CD4-positive, alpha-beta T cell (primary cell): ENCODE measurements at places on chromosomes 11 and 22. TPM values are rescaled to one million over a fixed set of nuclear protein-coding genes. Genes with fewer than 3 reads are reported as not detected.

- H3K27ac ChIP-seq = no peak overlapping the region
- H3K4me1 ChIP-seq = no peaks in the 10 kb centered on the region
- H3K27me3 ChIP-seq = no peaks in the 10 kb centered on the region
- no peak for DNase-seq
- H3K4me3 ChIP-seq = no peak overlapping the region
- peaks cover 92% of the 10 kb centered on the region for H3K36me3 ChIP-seq
Observed at GRCh38 chr11:34135439-34135838, 30.0 kb downstream of the NAT10 start.

Gene ADAMTS15
- total RNA-seq = 0.08 TPM

- H3K27me3 ChIP-seq = no peaks in the 10 kb centered on the region
- H3K36me3 ChIP-seq = peaks cover 92% of the 10 kb centered on the region
- no peak overlapping the region for H3K27ac ChIP-seq
- DNase-seq = no peak
Observed at GRCh38 chr11:121572571-121573059, 119.8 kb upstream of the SORL1-AS1 start.

Gene PDXP
- total RNA-seq = 1.5 TPM

- peaks cover 3% of the 10 kb centered on the region for H3K27me3 ChIP-seq
- H3K4me3 ChIP-seq = no peak overlapping the region
- H3K27ac ChIP-seq = no peak overlapping the region
- no peaks in the 10 kb centered on the region for H3K4me1 ChIP-seq
- no peaks in the 10 kb centered on the region for H3K36me3 ChIP-seq
- DNase-seq = no peak
Observed at GRCh38 chr11:73197348-73197747, 20.7 kb upstream of the P2RY2 start.

Gene OR51B6
- not detected for total RNA-seq

DNA sequence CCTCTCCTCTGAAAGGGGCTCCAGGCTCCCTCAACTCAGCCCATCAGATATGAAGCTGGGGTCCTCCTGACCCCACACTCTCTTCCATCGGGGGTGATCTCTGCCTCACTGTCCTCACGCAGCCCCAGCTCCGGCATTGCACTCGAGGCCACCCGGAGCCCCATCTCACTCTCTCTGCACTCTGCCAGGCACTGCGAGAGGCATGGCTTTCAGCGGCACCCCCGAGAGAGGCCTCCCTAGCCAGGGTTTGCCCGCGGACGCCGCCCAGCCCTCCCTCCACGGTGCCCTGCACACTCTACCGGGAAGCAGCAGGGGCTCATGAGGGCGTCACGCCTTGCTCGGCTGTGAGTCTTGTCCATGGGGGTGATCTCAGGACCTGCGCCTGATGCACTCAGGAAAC, 436.2 kb downstream of the BRD1 start:
- H3K27ac ChIP-seq = no peak overlapping the region
- H3K4me3 ChIP-seq = no peak overlapping the region

Gene OR51E2
- not detected for total RNA-seq

GRCh38 chr22:26172389-26172990, 3.2 kb downstream of the SEZ6L start:
- no peaks in the 10 kb centered on the region for H3K36me3 ChIP-seq
- peaks cover 43% of the 10 kb centered on the region for H3K27me3 ChIP-seq
- H3K4me1 ChIP-seq = peaks cover 4% of the 10 kb centered on the region
- no peak overlapping the region for H3K4me3 ChIP-seq
- H3K27ac ChIP-seq = no peak overlapping the region
- no peak for DNase-seq

- H3K4me1 ChIP-seq = no peaks in the 10 kb centered on the region
- H3K27ac ChIP-seq = no peak overlapping the region
- DNase-seq = no peak
Observed at GRCh38 chr11:134498326-134499139, 86.5 kb upstream of the B3GAT1 start.

- H3K27ac ChIP-seq = no peak overlapping the region
- peaks cover 80% of the 10 kb centered on the region for H3K27me3 ChIP-seq
- H3K36me3 ChIP-seq = no peaks in the 10 kb centered on the region
Observed at GRCh38 chr11:124863137-124863825, 2.0 kb upstream of the ROBO3 start.

Gene AP2A2
- total RNA-seq = 46.6 TPM

DNA sequence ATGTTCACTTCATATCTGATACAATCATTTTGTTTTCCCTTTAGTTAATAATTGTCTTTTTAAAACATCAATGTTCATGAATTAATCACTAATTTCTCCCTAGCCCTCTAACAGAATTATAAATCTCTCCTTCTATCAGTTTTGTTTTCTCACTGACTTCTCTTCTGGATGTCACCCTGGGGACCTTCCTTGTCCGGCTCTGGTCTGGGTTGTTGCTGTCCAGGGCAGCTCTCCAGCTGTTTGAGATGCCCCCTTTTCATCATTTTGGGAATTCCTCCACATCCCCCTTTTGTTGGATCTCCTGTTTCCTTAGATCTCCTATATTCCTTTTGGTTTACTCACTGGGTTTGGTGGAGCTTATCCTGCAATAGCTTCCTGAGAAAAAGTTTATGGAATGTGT, 35.6 kb upstream of the PSMA1 start:
- H3K36me3 ChIP-seq = no peaks in the 10 kb centered on the region
- H3K27ac ChIP-seq = peak overlapping the region; percentile 35
- H3K4me1 ChIP-seq = peaks cover 3% of the 10 kb centered on the region
- no peak for DNase-seq

Gene RASD2
- 1.4 TPM for total RNA-seq

GRCh38 chr11:121777056-121777455, 324.3 kb upstream of the SORL1-AS1 start:
- H3K27ac ChIP-seq = no peak overlapping the region
- no peaks in the 10 kb centered on the region for H3K4me1 ChIP-seq
- H3K4me3 ChIP-seq = no peak overlapping the region
- H3K27me3 ChIP-seq = no peaks in the 10 kb centered on the region

Gene TAGLN
- total RNA-seq = 8.4 TPM

- H3K4me3 ChIP-seq = no peak overlapping the region
- no peak for DNase-seq
- no peaks in the 10 kb centered on the region for H3K4me1 ChIP-seq
- H3K36me3 ChIP-seq = no peaks in the 10 kb centered on the region
Observed at GRCh38 chr11:70448983-70449567, 50.7 kb downstream of the CTTN start.

Gene OR5B21
- not detected for total RNA-seq

Gene LRRN4CL
- total RNA-seq = not detected

GRCh38 chr11:16434036-16434435, 77.7 kb upstream of the SOX6 start:
- no peaks in the 10 kb centered on the region for H3K36me3 ChIP-seq
- no peak for DNase-seq
- no peaks in the 10 kb centered on the region for H3K4me1 ChIP-seq
- no peak overlapping the region for H3K27ac ChIP-seq
- H3K4me3 ChIP-seq = no peak overlapping the region
- no peaks in the 10 kb centered on the region for H3K27me3 ChIP-seq

- no peak overlapping the region for H3K27ac ChIP-seq
- H3K4me1 ChIP-seq = no peaks in the 10 kb centered on the region
- H3K36me3 ChIP-seq = peaks cover 9% of the 10 kb centered on the region
- DNase-seq = no peak
- H3K4me3 ChIP-seq = no peak overlapping the region
- H3K27me3 ChIP-seq = no peaks in the 10 kb centered on the region
Observed at GRCh38 chr11:2662024-2662312, 37.8 kb downstream of the KCNQ1OT1 start.

DNA sequence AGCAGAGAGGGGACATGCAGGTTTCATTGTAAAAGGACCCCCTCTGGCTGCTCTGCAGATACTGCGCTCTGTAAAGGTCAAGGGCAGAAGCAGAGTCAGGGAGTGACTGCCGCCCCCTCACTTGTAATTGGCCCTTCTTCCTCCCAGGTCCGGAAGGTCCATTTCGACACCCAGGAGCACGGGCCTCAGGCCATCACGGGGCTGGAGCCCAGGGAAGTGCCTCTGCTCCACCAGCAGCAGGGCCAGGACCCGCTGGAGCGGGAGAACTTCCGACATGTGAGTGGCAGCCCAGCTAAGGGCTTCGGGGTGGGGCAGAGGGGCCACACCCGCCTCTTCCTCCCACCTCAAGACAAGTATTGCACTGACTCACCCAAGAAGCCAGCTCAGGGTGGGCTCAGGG, 24.0 kb upstream of the LRRC10B start:
- H3K4me1 ChIP-seq = no peaks in the 10 kb centered on the region
- DNase-seq = no peak
- no peaks in the 10 kb centered on the region for H3K36me3 ChIP-seq
- no peak overlapping the region for H3K27ac ChIP-seq

DNA sequence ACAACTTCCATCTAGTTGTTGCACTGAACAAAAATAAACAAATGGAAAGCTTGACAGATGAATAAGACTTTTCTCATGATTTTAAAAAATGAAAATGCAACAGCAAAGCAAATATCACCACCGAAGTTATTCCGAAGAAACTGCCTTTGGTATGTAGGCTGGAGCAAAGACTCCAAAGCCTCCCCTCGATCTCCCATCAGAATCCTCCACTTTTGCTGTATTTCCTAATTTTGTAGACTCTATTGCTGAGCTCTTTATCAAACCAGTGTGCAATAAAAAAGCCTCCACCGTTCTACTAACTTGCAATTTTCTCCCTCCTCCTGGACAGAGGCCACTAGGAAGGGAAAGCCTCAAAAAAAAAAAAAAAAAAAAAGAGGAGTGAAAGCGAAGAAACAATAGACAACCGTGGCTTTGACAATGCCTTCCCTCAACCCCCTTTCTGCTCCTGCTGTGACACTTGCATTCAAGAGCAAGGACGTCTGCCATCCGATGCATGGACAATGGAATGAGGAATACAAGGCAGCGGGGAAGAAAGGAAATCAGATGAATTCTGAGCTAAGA, 190.9 kb upstream of the BLID start:
- H3K36me3 ChIP-seq = no peaks in the 10 kb centered on the region
- no peak overlapping the region for H3K4me3 ChIP-seq
- H3K27ac ChIP-seq = no peak overlapping the region

Gene LMNTD2
- 8.2 TPM for total RNA-seq

GRCh38 chr22:49627217-49628181, 200.2 kb downstream of the BRD1 start:
- H3K36me3 ChIP-seq = no peaks in the 10 kb centered on the region
- no peak overlapping the region for H3K4me3 ChIP-seq
- no peaks in the 10 kb centered on the region for H3K4me1 ChIP-seq

- no peaks in the 10 kb centered on the region for H3K27me3 ChIP-seq
- DNase-seq = no peak
- peaks cover 6% of the 10 kb centered on the region for H3K4me1 ChIP-seq
- no peak overlapping the region for H3K4me3 ChIP-seq
- H3K36me3 ChIP-seq = no peaks in the 10 kb centered on the region
Observed at GRCh38 chr22:23383491-23384361, 196.4 kb downstream of the IGLL1 start.

Gene GLB1L3
- 1.5 TPM for total RNA-seq

Gene TMEM258
- 56.0 TPM for total RNA-seq

Gene OR52N4
- 0.50 TPM for total RNA-seq

DNA sequence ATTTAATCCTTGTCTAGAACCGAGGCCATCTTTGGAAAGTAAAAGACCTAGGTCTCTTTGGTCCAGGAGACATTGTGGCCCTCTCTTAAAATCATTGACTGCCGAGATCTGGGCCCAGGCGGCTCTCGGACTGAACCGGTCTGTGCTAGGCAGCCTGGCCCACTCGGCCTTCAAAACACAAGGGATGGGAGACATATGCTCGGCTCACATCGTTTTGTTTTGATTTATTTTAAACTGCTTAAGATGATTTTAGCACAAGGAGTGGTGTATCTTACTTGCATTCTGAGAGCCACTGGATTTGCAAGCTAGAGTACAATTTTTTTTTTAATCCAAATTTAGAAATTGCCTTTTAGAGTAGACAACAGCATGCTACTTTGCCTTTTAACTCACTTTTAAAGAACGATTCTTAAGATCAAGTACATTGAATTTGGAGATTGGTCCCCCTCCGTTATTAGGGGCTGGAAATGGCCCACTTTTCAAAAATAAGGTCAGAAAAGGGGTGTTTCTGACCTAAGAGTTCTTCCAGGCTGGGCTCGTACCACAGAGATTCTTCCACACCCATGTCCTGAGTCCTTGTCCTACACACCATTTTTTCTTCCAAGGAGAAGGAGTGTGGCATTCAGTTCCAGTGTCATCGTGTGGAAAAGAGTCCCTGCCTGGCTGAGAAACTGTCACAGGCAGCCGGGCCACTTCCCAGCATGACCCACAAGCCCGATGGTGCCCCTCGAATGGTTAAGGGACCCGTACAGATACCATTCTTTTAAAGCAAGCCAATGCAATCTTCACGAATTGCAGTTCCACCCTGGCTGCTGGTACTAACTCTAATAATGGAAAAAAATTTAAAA, 80.5 kb upstream of the WNT7B start:
- H3K36me3 ChIP-seq = peaks cover 3% of the 10 kb centered on the region
- H3K27ac ChIP-seq = no peak overlapping the region
- no peak overlapping the region for H3K4me3 ChIP-seq
- peaks cover 55% of the 10 kb centered on the region for H3K4me1 ChIP-seq
- DNase-seq = no peak

Gene CLMP
- total RNA-seq = 0.06 TPM

DNA sequence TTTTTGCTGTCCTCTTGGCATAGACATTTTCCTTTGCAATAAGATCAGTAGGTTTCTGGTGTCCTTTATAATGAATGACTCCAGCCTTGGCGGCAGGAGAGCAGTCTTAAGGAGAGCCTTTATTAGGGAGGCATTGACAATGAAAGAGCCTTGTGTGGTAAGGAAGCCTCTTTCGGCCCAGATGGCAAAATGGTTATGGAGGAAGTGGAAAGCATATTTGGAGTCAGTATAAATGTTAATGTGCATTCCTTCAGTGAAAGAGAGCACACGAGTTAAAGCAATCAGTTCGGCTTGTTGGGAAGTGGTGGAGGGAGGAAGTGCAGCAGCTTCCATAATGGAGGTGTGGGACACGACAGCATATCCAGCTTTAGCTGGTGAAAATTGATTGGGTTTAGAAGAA, 18.1 kb upstream of the ANO1 start:
- peaks cover 5% of the 10 kb centered on the region for H3K27me3 ChIP-seq
- H3K27ac ChIP-seq = no peak overlapping the region
- H3K4me1 ChIP-seq = no peaks in the 10 kb centered on the region
- no peaks in the 10 kb centered on the region for H3K36me3 ChIP-seq

- DNase-seq = no peak
- H3K27ac ChIP-seq = peak overlapping the region; percentile 10
- peaks cover 99% of the 10 kb centered on the region for H3K4me1 ChIP-seq
- no peaks in the 10 kb centered on the region for H3K27me3 ChIP-seq
- H3K4me3 ChIP-seq = peak overlapping the region; percentile 8
Observed at GRCh38 chr11:128731041-128731663, 37.3 kb downstream of the FLI1 start.

- no peak for DNase-seq
- H3K27ac ChIP-seq = no peak overlapping the region
- peaks cover 5% of the 10 kb centered on the region for H3K27me3 ChIP-seq
- no peaks in the 10 kb centered on the region for H3K4me1 ChIP-seq
- H3K4me3 ChIP-seq = no peak overlapping the region
Observed at GRCh38 chr11:1219834-1220815, 2.7 kb upstream of the MUC5B start.

Gene OSBPL5
- total RNA-seq = 9.1 TPM

- H3K27ac ChIP-seq = no peak overlapping the region
- no peaks in the 10 kb centered on the region for H3K36me3 ChIP-seq
- DNase-seq = no peak
- H3K27me3 ChIP-seq = no peaks in the 10 kb centered on the region
Observed at GRCh38 chr11:78341841-78342240, 75.8 kb downstream of the GAB2 start.

GRCh38 chr11:34978236-34979191, 62.1 kb downstream of the PDHX start:
- no peak for DNase-seq
- H3K4me1 ChIP-seq = no peaks in the 10 kb centered on the region
- H3K27ac ChIP-seq = no peak overlapping the region
- H3K36me3 ChIP-seq = peaks cover 28% of the 10 kb centered on the region

GRCh38 chr11:14270690-14271542, 88.1 kb downstream of the RRAS2 start:
- no peaks in the 10 kb centered on the region for H3K36me3 ChIP-seq
- peak overlapping the region; percentile 23 for H3K27ac ChIP-seq
- peak overlapping the region; percentile 10 for H3K4me3 ChIP-seq
- H3K27me3 ChIP-seq = no peaks in the 10 kb centered on the region

Gene APOA4
- not detected for total RNA-seq

Gene DENND6B
- 1.8 TPM for total RNA-seq
